ENCODE measurements at places on chromosomes 6 and 20.
A peak's percentile ranks its signal among the peaks of the same experiment; 100 is the strongest.

GRCh38 chr6:168554472-168554871 lies 113.5 kb downstream of the SMOC2 start:
- no peak for DNase-seq

DNA sequence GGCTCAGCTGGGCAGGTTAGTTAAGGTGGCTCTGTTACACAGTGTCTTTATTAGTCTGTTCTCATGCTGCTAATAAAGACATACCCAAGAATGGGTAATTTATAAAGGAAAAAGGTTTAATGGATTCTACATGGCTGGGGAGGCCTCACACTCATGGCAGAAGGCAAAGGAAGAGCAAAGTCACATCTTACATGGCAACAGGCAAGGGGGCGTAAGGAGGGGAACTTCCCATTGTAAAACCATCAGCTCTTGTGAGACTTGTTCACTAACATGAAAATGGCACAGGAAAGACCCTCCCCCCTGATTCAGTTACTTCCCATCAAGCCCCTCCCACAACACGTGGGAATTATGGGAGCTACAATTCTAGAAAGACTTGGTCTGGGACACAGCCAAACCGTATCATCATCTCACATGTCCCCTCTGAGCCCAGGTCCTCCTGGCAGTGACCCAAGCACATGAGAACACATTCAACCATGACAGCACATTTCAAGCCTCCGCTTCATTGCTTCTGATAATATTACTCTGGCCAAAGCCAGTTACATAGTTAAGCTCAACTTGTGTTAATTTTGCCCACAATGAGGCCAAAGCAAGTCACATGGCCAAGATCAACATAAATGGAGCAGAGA lies 383.9 kb downstream of the PLCB1 start:
- no peak for DNase-seq

DNA sequence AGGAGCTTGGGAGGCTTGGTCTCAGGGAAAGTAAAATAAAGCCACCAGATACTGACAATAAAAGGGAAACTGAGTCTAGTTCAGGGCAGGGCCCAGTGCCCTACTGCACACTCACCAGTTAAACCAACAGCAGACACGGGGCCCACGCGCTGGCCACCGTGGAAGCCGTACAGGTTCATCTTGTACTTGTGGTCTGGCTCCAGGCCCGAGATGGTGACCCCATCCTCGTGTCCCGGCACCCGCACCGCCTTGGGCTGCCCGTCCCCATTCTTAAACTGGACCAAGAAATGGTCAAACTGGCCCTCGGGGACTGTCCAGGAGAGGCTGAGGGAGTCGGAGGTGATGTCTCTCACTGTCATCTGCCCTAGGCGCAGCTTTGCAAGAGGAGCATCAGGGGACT lies 26.5 kb downstream of the CYP21A2 start:
- no peak for DNase-seq

- no peak for DNase-seq
Measured at GRCh38 chr20:62661647-62662046, 19.3 kb downstream of the SLCO4A1 start.

DNA sequence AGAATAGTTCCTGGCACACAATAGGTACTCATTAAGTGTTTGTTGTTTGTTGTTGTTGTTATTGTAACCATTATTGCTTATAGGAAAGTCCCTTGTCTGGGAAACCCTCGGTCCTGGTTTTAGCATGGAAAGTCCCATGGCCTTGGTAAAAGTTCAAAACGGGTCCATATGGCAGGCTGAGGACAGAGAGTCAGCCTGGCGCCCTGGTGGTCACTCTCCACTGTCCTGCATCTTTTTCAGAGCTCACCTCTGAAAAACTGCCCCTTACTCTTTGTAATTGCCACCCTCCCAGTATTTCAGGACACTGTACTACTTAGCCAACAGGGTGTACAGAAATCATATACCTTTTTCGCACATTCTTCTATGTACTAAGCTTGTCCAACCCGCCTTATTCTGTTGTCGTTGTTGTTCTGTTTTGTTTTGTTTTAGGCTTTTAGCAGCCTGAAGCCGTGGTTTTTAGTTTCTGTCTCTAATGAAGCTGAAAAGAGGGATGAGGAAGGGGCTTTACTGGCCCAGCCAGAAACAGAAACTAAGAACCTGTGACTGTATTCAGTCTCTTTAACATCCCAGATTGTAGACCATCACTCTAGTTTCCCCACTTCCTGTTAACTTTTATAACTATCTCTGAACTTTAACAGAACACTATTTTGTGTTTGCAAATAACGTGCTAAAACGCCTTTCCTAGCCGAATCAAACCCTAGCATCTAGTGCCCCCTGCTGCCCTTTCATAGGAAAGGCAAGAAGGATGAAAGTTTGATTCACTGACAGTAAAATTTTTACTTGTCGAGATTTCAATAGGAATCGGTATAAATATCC lies 7.6 kb upstream of the TMEM14A start:
- peak; percentile 79 for DNase-seq

DNA sequence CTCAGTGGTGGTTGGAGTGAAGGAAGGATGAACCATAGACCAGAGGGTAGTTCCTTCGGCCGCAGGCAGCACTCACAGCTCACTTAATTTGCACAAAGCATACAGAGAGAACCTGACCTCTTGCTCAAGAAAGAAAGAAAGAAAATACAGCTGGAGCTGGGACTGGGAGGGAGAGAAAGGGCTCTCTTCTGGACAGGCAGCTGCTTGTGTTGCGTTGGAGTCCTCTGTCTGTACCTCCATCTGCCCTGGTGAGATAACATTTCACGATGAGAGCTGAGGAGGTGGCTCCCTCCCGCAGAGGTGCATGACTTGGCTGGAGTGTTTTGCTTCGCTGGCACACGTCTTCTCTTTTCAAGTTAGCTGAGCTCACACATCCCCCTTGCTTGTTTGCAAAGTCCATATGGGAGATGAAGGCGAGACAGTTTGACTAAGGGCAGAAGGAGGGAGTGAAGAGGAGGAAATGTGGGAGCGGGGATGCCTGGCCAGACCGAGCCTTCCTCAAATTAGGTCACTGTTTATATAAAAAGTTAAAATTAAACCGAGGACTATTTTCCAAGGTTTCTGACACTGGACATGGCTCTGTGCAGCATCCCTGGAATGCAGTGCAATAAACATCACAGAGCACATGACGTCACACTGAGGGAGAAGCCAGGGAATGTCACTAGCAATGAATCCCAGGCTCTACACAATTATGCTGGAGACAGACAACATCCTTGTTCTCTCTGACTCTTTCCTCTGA lies 359.4 kb downstream of the CD83 start:
- DNase-seq, result peak; percentile 78

- no peak for DNase-seq
Measured at GRCh38 chr6:25006565-25007001, 70.8 kb upstream of the RIPOR2 start.

DNA sequence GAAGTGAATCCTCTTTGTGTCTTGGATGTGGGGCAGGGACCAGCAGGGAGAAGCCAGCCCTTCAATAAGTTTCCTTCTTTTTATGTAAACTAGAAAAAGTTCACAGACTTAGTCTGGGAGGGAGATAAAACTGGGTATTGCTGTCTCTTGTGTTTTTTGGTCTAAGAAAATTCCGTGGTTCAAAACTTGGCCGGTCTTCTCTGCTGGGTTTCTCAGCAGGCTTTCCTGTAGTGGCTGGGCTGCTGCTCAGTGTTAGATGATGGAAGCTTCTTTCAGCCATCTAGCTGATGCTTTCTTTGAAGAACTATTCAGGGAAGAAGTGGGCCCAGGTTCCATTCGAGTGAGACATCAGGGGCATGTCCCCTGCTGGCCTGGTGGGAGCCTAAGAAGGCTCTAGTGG lies 70.7 kb upstream of the SCP2D1 start:
- no peak for DNase-seq

GRCh38 chr6:27161946-27162603 lies 85.4 kb upstream of the PRSS16 start:
- peak; percentile 41 for DNase-seq

DNA sequence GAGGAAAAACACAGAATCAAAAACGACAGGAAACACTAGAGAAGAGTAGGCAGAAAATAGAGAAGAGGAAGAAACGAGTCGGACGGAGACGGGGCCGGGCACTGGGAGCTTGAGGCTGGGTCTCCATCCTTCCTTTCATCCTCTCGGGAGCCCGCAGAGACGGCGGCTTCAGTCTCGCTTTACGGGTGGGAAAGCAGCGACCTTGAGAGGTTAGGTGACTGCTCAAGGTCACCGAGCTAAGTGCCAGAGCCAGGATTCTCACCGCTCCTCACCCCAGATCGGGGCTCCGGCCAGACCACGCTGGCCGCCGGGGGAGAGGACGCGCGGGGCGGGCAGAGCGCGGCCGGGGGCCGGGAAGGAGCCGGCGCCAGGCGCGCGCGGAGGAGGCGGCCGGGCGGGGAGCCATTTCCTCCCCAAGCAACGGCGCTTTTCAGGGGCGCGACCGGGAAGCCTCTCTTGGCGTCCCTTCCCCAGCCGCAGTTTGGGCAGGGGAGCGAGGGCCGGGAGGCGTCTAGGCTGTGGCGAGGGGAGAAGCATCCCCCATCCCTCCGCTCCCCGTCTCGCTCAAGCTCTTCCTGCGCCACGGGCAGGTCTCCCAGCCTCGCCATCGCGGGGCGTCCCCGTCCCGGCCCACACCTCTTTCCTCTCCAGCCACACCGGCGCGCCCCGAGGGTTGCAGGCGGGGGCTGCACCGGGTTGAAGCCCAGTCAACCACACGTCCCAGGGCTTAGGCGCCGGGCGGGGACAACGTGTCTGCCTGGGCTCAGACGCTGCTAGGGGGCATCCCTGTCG lies 24.1 kb upstream of the MAP3K7 start:
- no peak for DNase-seq

GRCh38 chr6:149831308-149831820 lies 32.8 kb downstream of the LRP11 start:
- DNase-seq, result no peak

DNA sequence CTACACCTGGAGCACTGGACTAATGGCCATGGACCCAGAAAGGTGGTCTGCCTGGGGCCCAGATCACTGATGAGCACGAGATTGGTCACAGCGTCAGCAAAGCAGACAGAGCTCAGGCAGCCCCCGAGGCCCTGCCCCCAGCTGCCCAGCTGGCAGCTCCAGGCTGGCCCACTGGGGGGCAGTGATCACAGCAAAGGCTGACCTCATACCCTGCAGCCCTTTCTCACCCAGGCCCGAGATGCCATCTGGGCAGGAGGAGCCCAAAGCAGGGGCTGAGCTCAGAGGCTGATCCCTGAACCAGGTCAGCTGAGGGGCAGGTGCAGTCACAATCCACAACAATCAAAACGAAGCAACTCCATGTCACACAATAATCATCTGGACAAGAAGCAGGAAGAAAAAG lies 4.1 kb downstream of the MAP1LC3A start:
- DNase-seq, result no peak

- DNase-seq, result no peak
Measured at GRCh38 chr20:58839991-58840747, 10.5 kb downstream of the GNAS-AS1 start.

DNA sequence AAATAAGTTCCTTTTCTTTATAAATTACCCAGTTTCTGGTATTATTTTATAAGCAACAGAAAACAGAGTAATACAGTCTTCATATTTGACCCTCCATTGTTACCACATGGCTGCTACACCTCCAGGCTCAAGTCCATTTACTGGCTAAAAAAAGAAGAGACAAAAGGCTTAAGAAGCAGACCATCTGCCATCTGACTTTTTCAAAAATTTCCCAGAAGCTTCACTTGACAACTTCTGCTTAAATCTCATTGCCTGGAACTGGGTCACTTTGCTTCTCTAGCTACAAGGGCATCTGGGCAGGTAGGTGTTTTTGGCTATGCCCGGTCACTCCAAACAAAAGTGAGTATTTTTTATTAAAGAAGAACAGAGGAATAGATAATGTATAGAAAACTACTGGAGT lies 118.0 kb downstream of the GRM1 start:
- DNase-seq, result no peak

DNA sequence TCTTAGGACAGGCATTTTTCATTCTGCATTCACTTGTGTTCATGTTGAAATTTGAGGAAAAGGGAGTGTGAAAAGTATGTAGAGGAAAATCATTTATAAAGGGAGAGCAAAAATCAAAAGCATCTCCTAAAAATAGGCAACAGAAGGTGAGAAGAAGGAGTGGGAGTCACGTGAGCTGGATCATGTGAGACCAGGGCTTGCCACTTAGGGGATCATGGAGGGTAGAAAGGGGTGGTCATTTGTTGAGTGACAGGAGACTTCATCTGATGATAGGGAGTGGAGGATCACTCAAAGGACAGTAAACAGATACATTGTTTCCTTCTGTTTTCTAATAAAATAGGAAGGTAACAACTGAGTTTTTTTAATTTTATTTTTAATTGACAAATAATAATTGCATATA lies 17.1 kb downstream of the RBM24 start:
- no peak for DNase-seq

- DNase-seq, result no peak
Measured at GRCh38 chr20:53866794-53867740, 203.3 kb downstream of the BCAS1 start.

DNA sequence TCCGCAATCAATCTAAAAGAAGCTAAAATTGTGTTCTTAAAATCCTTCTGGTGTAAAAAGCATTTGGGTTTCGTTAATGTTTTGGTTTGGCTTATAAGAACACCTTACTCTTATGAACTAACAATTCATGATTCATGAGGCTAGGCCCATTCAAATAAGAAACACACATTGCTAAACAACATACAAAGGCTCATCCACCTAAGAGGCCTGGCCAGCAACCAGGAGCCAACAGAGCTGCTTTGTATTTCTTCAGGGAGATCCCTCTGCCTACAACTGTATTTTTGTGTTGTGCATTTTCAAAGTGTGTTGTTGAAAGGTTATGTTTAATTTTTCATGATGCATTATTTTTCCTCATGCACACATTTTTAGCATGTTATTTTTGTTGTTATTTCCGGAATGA lies 98.6 kb downstream of the PTPRK start:
- no peak for DNase-seq

DNA sequence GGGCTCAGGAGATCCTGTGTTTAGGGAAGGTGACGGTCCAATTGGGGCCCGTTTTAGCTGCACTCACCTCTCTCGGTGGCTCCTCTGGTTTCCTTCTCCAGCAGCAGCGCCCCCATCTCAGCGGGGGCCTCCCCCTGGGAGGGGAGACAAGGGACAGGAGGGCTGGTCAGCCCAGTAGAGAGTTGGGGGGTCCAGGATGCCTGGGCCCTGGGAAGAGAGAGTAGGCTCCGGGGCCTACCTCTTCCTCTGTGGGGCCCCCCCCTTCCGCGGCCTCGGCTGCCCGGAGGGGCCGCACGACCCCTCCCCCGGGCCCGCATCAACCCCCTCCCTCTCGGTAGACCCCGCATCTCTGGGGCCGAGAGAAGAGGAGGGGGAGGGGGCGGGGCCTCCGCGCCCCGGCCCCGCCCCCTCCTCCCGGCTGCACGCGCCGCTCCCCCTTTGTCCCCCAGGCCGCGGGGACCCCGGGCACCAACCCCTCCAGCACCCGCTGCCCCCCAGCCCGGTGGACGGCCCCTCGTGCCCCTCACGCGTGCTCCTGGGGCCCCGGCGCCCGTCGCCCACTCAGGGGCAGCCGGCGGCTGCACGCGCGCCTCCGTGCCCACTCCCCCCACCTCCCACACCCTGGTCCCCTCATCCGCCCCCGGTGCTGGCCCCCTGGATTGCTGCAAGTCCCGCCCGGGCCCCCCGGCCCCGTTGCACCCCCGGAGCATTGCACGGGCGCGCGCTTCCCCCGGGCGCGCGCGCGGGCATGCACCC lies 464 bp downstream of the EHMT2 start:
- no peak for DNase-seq
